Urinary bladder (tissue), 4 donors: ENCODE measurements at places on chromosomes 13 and 19. TPM values are rescaled to one million over a fixed set of nuclear protein-coding genes. Genes with fewer than 3 reads are reported as not detected.

DNA sequence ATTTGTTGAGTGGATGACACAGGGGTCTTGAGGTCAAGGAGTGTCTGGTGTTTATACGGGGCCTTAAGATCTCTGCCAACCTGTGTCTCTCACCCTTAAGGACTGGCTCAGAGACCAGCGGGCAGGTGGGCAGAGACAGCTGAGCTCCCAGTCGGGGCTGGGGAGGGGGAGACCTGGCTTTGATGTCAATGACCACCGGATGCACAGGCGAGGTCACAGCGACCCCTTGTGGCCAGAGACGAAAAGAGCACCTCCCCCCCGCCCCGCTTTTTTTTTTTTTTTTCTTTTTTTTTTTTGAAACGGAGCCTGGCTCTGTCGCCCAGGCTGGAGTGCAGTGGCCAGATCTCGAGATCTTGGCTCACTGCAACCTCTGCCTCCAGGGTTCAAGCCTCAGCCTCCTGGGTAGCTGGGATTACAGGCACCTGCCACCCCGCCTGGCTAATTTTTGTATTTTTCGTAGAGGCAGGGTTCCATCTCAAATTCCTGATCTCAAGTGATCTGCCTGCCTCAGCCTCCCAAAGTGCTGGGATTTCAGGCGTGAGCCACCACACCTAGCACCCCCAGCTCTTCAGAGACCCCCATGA, 12.1 kb upstream of the KLK14 start:
- no peak for DNase-seq

DNA sequence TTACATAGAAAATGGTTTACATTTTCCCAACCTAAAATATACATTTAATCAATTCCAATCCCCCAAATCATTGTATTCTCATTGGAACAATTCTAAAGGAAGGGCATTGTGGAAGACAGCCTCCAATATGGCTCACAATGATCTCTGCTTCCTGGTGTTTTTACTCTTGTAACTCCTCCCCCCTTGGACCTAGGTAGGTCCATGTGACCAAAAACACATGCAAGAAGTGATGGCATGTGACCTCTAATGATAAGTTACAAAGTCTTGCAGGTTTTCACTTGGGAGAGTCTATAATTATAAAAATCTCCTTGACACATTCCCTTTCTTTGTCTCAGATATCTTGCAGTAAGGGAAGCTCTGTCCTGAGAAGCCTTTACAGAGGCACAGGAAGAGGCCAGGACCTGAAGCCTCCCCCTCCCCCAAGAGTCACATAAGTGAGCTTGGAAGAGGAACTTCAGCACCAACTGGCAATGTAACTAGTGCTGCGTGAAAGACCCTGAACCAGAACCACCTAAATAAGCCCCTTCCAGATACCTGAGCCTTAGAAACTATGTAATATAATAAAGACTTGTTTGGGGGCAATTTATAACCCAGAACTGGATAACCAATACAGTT, 816.2 kb upstream of the ATXN8OS start:
- no peak for DNase-seq

- no peak for DNase-seq
These were observed 78.8 kb downstream of the MZT1 start for GRCh38 chr13:72648513-72649065.

DNA sequence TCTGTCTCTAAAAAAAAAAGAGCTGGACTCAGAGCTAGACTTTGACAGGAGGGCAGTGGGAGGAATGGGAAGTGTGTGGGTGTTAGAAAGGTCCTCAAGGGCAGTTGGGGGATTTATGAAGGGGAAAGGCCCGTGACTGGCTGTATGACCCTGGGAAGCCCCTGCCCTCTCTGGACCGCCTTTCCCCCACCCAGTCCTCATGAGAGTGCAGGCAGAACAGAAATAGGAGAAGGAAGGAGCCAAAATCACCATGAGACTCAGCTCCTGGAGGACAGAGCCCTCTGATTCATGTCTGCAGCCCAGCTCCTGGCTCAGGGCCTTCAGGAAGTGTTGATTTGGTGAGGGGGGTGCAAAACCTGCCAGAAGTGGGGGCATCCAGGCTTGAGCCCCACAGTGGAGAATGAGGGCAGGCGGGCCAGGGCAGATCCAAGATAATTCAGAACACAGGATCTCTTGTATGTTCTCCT, 8.7 kb upstream of the SMG9 start:
- DNase-seq, result no peak

DNA sequence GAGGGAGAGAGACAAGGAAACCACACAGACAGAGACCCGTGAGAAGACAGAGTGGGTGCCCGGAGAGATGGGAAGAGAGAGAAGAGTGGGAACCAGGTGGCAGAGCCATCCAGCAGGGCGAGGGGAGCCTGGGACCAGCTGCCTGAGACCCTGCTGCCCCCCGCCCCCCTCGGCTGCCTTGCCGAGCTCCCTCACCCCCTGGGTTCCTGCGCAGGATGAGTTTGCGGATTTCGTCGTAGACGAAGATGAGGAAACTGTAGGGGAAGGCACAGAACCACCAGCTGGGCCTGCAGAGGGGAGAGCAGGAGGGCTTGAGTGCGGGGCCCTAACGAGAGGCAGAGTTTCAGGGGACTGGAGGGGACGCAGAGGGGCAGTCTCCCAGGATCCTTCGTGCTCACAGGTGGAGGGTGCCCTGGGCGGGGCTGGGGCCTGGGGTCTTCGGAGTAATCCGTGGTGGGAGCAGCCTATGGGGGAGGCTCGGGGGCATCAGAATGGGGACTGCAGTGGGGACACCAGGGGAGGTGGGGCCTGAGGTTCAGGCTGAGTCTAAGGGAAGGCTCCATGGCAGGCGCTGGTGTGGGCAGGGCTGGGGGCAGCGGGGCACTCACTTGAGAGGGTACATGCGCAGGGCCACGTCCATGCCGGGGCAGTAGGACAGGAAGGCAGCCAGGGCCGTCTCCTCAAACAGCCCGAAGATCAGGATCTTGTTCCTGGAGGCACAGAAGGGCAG, 8.1 kb upstream of the RABAC1 start:
- no peak for DNase-seq

GRCh38 chr13:35841060-35841521, 290.1 kb downstream of the DCLK1 start:
- no peak for DNase-seq

- no peak for DNase-seq
These were observed 11.8 kb downstream of the ANO8 start for GRCh38 chr19:17322854-17323253.

GRCh38 chr19:19749908-19750841, 17.3 kb upstream of the ZNF14 start:
- DNase-seq, result no peak

DNA sequence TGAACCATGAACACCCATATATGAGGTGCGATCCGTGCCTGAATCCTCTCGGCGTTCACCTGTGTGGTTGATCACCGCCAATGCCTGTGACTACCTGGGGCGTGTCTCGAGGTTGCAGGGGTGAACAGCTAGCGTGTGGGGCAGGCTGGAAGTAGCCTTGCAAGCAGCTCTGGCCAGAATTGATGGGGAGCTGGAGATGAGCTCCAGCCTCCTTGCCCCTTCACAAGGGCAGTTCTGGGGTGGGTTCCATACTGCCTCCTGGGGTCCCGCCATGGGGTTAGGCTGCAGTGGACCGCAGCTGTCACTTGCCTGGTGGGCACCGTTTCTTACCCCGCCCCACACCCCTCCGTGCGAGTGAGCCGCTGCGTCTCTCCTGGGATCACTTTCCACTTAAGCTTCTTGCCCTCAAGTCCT, 154.5 kb upstream of the SOX1 start:
- DNase-seq, result no peak

GRCh38 chr13:49791315-49791710, 1.2 kb downstream of the KPNA3 start:
- no peak for DNase-seq

GRCh38 chr13:52832313-52832712, 16.1 kb downstream of the PCDH8 start:
- DNase-seq, result no peak

DNA sequence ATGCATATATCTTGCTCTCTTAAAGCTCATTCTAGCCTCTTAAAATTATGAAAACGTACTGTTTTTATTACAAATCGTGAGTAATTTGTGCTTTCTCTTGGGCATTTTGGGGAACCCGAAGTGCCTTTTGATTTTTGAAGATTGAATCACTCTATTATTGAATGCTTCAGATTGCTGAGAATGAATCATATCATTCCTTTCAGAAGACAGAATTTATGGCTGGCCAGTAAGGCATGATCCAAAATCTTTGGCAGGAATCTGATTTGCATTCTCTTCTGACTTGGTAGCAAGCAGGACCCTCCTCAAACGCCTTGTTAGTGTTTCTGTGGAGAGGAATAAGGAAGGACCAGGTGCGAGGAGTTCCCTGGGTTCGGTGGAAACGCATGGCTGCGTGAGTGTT, 49.5 kb downstream of the STARD13 start:
- DNase-seq, result no peak

DNA sequence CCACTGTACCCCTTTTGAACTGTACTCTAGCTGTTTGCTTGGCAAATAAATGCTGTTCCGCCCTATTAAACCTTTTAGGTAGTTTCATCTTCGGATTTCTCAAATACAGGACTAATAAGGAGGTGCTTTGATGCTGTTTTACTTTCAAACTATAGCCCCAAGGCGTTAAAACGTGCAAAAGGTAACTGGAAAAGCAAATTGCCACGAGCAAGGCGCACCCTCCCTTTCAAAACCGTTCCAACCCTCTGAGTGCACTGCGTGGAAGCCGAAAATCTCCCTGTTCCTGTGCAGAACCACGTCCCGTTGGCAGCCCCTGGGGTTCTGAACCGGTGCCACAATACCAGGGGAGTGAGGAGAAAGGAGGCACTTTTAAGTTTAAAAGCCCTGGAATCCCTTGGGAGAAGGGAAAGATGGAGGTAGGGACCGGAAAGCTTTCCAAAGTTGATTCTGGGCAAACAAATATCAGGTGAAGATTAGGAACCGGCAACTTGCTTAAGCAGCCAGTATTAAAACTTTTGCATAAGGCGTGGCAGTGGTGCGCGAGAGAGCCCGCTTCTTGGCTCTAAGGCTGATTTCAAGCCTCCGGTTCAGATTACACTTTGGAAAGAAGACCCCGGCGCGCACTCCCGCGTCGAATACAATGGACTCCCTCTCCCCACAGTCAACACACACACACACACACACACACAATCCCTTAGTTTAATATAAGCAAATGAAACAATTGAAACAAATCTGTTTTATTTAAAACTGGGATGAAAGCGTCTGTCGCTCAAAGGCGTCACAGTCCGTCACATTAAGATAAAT, 9.5 kb downstream of the POU4F1 start:
- DNase-seq, result no peak

- no peak for DNase-seq
These were observed 564 bp downstream of the SIGLECL1 start for GRCh38 chr19:51251468-51251820.

GRCh38 chr19:28905996-28906395, 307.0 kb downstream of the UQCRFS1 start:
- DNase-seq, result no peak

- DNase-seq, result peak; percentile 35
These were observed 3.2 kb upstream of the SPACA6 start for GRCh38 chr19:51689751-51690453.

DNA sequence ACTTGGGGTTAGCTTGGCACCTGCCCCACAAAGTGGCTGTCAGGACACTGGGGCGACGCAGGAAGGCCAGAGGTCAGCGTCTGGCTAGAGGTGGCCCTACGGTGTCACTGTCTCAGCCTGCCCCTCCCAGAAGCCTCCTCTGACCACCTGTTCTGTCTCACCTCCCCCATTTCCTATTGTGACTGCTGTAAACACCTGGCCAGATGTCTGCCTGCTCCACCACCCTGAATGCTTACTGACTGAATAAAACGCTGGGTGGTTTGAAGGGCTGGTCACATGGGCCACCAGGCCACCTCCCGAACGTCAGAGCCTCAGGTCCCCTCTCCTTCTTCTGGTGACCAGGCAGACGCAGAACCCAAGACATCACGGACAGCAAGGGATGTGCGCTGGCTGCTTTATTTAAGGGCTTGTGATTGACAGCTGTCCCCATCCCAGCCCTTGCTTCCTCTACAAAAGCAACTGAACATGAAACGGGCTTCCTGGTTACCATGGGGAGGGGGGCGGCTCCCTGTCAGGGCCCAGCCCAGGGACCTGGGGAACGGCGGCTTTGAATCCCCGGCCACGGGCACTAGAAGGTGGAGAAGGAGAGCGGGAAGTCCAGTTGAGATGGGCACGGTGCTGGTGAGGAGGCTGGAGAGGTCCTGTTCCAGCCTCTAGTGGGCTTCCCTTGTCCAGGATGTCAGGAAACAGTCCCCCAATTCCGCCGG, 6.2 kb downstream of the ELOF1 start:
- no peak for DNase-seq

- DNase-seq, result no peak
These were observed 15.8 kb upstream of the ELF1 start for GRCh38 chr13:41034881-41035280.

DNA sequence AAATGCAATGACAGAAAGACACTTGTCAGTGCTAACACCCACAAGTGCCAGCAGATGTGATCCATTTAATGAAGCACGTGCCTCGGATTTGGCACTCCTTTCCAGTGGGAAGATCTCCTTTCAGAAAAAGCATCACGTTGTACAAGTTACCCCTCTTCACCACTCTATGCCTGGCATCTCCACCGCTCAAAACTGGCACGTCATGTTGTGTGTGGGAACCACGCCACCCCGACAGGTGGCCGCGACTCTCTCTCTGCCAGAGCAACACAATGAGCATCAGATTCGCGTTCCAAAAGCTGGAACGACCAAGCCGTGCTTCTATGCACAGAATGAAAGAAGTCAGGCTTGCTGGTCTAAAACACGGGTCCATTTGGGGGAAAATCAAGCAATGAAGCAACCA, 24.3 kb downstream of the TMTC4 start:
- no peak for DNase-seq

DNA sequence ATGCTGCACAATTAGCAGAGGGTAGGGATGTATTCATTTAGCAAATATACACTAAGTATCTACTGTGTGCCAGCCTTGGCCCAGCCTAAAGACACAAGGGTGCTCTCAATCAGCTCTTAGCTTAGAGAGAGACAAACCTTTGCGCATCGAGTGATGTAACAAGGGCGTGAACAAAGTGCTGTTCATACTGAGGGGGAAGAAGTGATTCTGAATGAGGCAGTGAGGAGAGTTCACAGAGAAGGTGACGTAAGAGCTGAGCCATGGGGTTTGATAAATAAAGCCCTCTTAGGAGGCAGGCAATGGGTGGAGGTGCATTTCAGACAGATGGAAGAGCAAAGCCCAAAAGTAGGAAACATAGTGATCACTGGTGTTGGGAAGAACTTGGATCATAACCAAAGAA, 68.5 kb downstream of the FLT1 start:
- DNase-seq, result no peak

Gene APOC4
- not detected for polyA plus RNA-seq

Gene TUBB4A
- polyA plus RNA-seq, result 2.6 TPM

Gene OLFM4
- polyA plus RNA-seq, result 0.27 TPM

Gene TTYH1
- polyA plus RNA-seq, result 3.7 TPM

Gene NLRP11
- not detected for polyA plus RNA-seq

Gene SHISA2
- polyA plus RNA-seq, result 0.28 TPM

Gene C1QTNF9
- polyA plus RNA-seq, result 0.76 TPM

Gene PROZ
- polyA plus RNA-seq, result not detected

Gene EEF1AKMT1
- polyA plus RNA-seq, result 12.8 TPM

Gene ZNF296
- 0.65 TPM for polyA plus RNA-seq

Gene PLK5
- 2.3 TPM for polyA plus RNA-seq
